ENCODE measurements at places on chromosomes 12 and 14. TPM values are rescaled to one million over a fixed set of nuclear protein-coding genes. Genes with fewer than 3 reads are reported as not detected.
A peak's percentile ranks its signal among the peaks of the same experiment; 100 is the strongest.

- no peaks in the 10 kb centered on the region for H3K4me1 ChIP-seq
- H3K27ac ChIP-seq = no peak overlapping the region
Observed at GRCh38 chr14:51167587-51168214, 72.3 kb upstream of the TMX1 start.

GRCh38 chr12:87171356-87171755, 857.8 kb downstream of the C12orf50 start:
- no peaks in the 10 kb centered on the region for H3K27me3 ChIP-seq
- H3K4me1 ChIP-seq = no peaks in the 10 kb centered on the region
- H3K27ac ChIP-seq = no peak overlapping the region

DNA sequence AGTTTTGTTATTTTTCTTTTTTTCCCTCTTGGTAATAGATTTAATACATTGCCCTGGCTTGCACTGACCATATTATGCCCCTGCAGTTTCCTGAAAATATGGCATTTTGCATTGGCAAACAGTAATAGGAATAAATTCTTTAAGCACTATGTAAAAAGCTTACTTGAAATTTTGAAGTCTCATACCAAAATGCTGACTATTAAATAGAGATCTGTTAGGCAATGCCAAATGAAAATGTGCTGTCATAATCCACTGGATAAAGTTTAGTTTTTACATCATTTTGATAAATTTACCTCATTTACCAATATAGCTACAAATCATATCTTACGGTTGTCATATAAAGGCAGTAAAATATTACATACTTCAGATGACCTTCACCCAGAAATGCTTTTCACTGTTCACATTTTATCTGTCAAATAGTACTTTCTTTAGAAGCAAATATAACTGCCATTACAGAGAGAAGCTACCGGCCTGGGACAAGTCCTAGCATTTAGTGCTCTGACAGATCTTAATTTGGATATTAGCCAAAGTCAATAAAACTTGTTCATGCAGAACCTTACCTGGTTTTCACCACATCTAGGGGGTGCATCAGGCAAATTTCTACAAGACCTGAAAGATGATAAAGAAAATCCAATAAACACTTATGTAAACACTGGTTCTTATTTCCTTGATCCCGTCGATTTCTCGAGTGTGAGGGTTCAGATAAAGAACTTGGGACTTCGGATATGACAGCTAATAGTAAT, 212.9 kb downstream of the PAX9 start:
- H3K27ac ChIP-seq = no peak overlapping the region
- H3K4me1 ChIP-seq = no peaks in the 10 kb centered on the region
- H3K36me3 ChIP-seq = no peaks in the 10 kb centered on the region
- no peaks in the 10 kb centered on the region for H3K27me3 ChIP-seq
- no peak overlapping the region for H3K4me3 ChIP-seq

DNA sequence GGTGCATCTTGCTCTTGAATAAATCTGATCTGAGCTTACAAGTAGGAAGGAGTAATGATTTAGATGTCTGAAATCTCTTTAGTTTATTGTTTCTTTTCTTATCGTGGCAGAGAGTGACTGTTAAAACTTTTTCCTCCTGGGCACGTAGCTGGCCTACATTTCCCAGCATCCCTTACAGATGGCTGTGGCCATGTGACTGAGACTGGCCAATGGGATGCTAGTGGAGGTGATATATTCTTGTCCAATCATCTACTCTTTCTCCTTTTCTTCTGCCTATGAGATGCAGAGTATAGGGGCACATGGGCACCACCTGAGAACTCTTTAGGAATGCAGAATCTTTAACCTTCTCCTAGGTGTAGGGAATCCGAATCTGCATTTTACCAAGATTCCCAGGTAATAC, 237.3 kb downstream of the RGS6 start:
- DNase-seq = no peak
- H3K4me1 ChIP-seq = no peaks in the 10 kb centered on the region
- no peak overlapping the region for H3K27ac ChIP-seq

DNA sequence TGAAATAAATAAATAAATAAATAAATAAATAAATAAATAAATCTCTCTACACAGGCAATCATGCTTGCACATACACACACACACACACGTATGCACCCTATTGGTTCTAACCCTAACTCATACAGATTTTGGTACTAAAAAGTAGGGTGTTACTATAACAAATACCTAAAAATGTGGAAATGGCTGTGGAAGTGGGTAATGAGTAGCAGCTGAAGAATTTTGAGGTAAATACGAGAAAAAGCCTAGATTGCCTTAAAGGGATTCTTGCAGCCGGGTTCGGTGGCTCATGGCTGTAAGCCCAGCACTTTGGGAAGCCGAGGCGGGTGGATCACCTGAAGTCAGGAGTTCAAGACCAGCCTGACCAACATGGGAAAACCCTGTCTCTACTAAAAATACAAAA, 15.7 kb upstream of the SLC2A3 start:
- no peak for DNase-seq
- H3K27me3 ChIP-seq = no peaks in the 10 kb centered on the region
- H3K36me3 ChIP-seq = no peaks in the 10 kb centered on the region
- no peaks in the 10 kb centered on the region for H3K4me1 ChIP-seq
- H3K27ac ChIP-seq = no peak overlapping the region

- no peak overlapping the region for H3K27ac ChIP-seq
- no peak overlapping the region for H3K4me3 ChIP-seq
- peaks cover 28% of the 10 kb centered on the region for H3K4me1 ChIP-seq
- no peak for DNase-seq
Observed at GRCh38 chr14:102817942-102818940, 41.0 kb downstream of the TRAF3 start.

DNA sequence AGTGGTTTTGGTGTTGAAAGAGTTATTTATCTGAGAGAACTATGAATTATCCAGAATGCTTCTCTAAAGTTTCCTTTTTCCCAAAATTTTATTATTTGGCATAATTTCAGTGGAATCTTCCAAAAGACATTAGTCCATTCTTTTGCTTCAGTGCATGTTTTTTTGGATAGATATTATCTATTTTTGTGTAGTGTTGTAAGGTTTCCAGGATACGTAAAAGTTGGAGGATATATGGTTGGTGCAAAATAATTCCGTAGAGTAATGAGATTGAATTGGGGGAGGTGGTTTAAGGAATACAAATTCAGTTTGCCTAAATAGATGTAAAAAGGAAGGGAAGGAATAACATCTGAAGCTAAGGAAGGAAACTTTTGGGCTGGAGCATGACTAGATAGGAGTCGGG, 186.6 kb downstream of the RGS6 start:
- no peak for DNase-seq
- H3K27me3 ChIP-seq = no peaks in the 10 kb centered on the region
- no peaks in the 10 kb centered on the region for H3K4me1 ChIP-seq
- H3K36me3 ChIP-seq = no peaks in the 10 kb centered on the region
- H3K27ac ChIP-seq = no peak overlapping the region

DNA sequence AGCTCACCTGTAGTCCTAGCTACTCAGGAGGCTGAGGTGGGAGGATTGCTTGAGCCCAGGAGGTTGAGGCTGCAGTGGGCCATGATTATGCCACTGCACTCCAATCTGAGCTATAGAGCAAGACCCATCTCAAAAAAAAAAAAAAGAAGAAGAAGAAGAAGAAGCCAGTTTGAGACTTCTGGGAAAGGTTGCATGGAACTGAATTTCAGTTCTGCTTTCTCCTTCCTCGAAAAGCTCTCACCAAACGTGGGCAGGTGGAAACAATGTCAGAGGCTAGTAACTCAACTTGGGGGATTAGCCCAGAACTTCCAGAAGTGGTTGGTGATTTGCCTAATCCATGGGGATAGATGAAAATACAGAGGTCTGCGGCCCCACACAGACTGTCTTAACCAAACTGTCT, 18.7 kb downstream of the FLVCR2 start:
- no peak overlapping the region for H3K27ac ChIP-seq
- no peak overlapping the region for H3K4me3 ChIP-seq
- H3K27me3 ChIP-seq = peaks cover 14% of the 10 kb centered on the region
- no peaks in the 10 kb centered on the region for H3K4me1 ChIP-seq
- peaks cover 9% of the 10 kb centered on the region for H3K36me3 ChIP-seq

DNA sequence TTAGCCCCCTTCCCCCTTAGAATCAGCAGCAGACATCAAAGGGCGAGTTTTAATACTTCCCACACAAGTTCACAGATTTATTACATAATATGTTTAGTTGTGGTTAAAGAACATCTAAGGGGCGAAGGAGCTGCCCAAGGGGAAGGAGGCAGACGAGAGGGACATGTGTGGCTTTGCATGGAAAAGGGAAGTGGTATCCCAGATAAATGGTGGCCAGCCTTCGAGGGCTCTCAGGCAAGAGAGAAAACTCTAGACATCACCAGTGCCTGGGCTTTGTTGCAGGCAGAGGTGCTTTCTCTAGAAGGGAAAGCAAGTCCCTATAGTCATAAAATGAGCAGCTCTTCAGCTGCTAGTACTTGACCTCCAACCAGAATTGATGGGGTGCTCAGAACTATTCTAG, 121.2 kb downstream of the CACNA1C start:
- no peak for DNase-seq
- no peaks in the 10 kb centered on the region for H3K27me3 ChIP-seq
- no peaks in the 10 kb centered on the region for H3K4me1 ChIP-seq
- no peak overlapping the region for H3K27ac ChIP-seq
- H3K36me3 ChIP-seq = no peaks in the 10 kb centered on the region
- H3K4me3 ChIP-seq = no peak overlapping the region

KRT74 gene
- total RNA-seq = not detected

GRCh38 chr12:58873496-58873895, 46.8 kb downstream of the LRIG3 start:
- DNase-seq = no peak
- no peaks in the 10 kb centered on the region for H3K4me1 ChIP-seq
- H3K27me3 ChIP-seq = no peaks in the 10 kb centered on the region

TPPP2 gene
- total RNA-seq = not detected

- peaks cover 5% of the 10 kb centered on the region for H3K4me1 ChIP-seq
- H3K27me3 ChIP-seq = no peaks in the 10 kb centered on the region
- H3K27ac ChIP-seq = no peak overlapping the region
- H3K36me3 ChIP-seq = no peaks in the 10 kb centered on the region
- no peak for DNase-seq
- no peak overlapping the region for H3K4me3 ChIP-seq
Observed at GRCh38 chr14:46432516-46432915, 219.1 kb downstream of the RPL10L start.

GRCh38 chr14:28755198-28755815, 11.3 kb upstream of the FOXG1 start:
- H3K4me3 ChIP-seq = no peak overlapping the region
- H3K27me3 ChIP-seq = peaks cover 91% of the 10 kb centered on the region
- H3K27ac ChIP-seq = no peak overlapping the region
- H3K4me1 ChIP-seq = peaks cover 12% of the 10 kb centered on the region
- H3K36me3 ChIP-seq = peaks cover 2% of the 10 kb centered on the region

DNA sequence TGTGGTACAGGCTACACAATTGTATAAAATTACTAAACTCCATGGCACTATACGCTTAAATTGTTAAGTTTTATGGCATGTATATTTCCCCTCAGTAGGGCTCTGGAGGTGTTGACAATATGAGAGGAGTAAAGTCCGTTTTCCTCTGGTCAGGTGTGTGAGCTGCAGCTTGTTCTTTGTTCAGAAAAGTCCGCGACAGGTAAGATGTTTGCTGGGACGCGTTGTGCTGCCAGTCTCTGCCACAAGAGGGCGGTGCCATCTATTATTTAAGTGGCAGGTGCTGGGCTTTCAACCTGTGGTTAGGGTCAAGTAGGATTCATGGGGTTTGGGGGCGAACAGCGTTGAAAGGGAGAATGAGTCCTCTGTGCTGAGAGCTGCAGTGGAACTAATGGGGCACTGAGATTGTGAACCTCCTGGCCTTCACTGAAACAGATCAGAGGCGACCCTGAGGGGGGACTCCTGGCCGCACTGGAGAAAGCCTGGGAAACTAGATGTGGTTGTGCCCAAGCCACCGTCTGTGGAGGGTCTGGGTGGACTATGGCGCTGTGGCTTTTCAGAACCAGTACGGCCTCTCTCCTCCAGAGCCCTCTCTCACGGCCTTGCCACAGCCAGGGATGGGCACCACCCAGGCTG, 179.0 kb downstream of the SLC15A4 start:
- peaks cover 3% of the 10 kb centered on the region for H3K27me3 ChIP-seq
- H3K4me1 ChIP-seq = no peaks in the 10 kb centered on the region
- H3K4me3 ChIP-seq = no peak overlapping the region
- peaks cover 11% of the 10 kb centered on the region for H3K36me3 ChIP-seq
- peak; percentile 19 for DNase-seq

- H3K4me1 ChIP-seq = peaks cover 82% of the 10 kb centered on the region
- H3K27ac ChIP-seq = peak overlapping the region; percentile 35
- H3K27me3 ChIP-seq = peaks cover 21% of the 10 kb centered on the region
- no peaks in the 10 kb centered on the region for H3K36me3 ChIP-seq
- DNase-seq = no peak
Observed at GRCh38 chr14:93033983-93034670, 81.6 kb downstream of the ITPK1 start.

DNA sequence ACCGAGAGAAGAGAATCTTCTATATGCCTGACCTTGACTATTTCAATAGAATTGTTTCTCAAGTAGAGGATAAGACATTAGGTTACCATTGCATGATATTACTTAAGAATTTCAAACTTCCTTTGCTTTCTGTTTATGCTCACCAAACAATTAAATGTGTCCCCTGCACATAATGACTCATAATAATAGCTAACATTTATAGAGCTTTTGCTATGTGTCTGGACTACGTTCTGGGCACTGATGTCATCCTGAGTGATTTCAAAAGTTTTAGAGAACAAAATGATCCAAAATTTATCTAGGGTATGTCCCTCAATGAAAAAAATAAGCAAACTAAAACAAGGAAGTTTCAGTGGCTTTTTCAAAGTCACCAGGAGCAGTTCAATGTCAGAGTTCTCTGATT, 38.8 kb downstream of the SLC15A5 start:
- DNase-seq = no peak
- H3K36me3 ChIP-seq = peaks cover 1% of the 10 kb centered on the region
- no peaks in the 10 kb centered on the region for H3K4me1 ChIP-seq
- H3K27me3 ChIP-seq = no peaks in the 10 kb centered on the region
- H3K4me3 ChIP-seq = no peak overlapping the region

DNA sequence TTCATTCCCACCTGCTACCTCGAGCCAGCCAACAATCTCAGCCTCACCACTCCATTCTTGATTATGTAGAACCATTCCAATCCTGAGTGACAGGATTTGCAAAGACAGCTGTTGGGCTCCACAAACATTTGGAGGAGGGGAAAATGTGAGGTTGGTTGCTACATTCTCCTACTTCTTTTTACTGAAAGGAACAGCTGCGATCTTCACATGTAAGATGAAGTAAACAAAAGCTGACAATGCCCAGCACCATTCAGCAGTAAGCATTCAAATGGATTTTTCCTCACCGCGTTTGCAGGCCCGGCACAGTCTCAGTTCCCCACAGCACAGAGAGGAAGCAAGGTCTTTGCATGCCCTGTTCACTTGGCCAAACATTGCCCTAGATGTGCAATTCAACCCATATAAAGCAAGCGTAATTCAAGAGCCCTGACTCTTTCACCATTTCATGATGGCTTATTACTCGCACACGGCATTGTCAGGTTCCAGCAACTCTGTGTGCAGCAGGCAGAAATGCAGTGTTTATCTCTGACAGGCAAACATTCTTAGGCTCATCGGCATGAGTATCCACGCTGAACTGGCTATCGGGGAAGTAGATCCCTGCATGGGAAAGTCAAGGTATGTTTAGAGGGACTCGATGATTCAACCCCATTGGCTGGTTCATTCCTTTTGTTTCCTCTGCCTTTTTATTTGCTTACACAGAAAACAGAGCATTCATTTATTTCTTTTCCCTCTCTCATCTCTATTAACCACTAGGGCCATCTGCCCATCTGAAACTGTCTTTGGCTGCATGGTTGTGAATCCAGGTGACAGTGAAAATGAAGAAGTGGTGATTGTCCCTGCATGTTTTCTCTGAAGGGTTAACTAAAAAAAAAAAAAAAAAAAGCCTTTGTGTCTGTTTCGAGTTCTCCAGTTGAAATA, 236.1 kb upstream of the PLEKHG7 start:
- H3K27ac ChIP-seq = peak overlapping the region; percentile 95
- no peak for DNase-seq
- H3K27me3 ChIP-seq = no peaks in the 10 kb centered on the region
